ENCODE measurements at places on chromosomes 1 and 21.

- DNase-seq: no peak
These were observed 419.0 kb upstream of the LRRC7 start for GRCh38 chr1:69148731-69149130.

- no peak for DNase-seq
These were observed 45.7 kb downstream of the MTF2 start for GRCh38 chr1:93124556-93125355.

DNA sequence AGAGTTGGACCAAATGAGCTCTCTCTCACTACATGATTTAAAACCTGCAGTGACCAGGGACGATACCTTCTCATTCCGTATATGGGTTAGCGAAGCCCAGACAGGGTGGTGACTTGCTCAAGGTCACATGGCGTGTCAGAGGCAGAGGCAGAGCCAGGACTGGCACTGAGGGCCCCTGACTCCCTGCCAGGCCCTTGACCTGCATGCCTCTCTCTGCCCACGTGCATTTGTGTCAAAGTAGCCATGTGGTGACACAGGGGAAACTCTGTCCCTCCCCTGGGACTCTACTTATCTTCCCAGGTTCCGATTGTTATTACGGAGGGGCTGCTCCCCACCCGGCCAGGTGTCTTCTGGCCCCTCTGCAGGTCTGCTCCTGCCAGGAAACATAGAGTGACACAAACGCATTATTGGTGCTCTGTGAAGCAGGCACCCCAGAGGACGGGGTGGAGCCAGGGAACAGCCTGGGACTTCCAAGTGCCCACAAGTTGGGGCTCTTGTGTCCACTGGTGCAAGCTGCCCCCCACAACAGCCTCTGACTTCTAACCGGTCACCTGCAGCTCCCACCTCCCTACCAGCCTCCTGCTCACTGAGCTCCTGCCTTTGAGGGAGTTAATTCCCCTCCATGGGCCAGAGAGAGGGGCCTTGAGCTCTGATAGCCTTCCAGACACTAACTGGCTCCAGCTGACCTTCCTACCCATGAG lies 7.3 kb upstream of the TINAGL1 start:
- DNase-seq: no peak

DNA sequence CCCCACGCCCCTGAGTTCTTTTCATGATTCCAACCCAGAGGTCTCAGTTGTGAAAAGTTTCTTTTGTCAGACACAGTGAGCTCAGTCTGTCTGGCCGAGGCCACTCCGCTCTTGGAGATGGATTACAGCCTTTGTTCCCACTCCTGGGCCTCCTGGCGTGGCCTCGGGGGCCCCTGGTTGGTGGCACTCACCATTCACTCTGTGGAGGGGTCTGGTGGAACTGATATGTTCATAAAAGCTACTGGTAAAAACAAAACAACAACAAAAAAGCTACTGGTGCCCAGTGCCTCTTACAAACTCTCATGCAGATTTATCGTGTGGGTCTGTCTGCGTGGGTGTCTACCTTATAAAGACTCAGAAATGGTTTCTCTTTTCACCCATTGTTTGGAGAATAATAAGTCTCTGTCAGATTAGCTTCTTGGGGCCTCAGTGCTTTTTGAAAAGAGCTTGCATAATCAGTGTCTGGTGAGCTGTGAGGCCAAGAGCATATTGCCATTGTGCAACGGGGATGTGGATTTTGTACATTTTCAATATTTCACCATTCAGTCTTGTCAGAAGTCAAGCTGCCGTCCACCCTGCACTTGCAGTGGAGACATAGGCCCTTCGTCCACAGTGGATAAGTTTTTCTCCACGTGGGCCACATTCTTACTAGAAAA lies 86.7 kb downstream of the GALNT2 start:
- no peak for DNase-seq

DNA sequence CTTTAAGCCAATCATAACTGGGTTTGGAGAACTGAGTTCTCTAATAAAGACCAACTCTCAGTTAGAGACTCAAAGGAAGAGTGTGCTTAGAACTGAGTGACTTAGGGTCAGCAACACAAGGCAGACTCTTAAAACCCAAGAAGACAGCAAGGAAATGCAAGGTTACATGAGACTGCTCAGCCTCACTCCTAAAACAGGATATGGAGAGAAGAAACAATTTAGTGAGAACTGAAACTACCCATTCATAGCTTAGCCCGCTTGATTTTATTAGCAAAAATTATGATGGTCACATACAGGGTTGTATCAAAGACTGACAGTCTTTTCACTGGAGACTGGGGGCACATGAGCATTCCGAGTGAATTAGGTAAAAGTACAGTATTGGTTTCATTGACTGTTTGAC lies 78.9 kb upstream of the DMRTA2 start:
- no peak for DNase-seq

Data from fibroblast of skin of right biceps (primary cell).